ENCODE measurements at places on chromosomes 13 and 19. TPM values are rescaled to one million over a fixed set of nuclear protein-coding genes. Genes with fewer than 3 reads are reported as not detected.

DNA sequence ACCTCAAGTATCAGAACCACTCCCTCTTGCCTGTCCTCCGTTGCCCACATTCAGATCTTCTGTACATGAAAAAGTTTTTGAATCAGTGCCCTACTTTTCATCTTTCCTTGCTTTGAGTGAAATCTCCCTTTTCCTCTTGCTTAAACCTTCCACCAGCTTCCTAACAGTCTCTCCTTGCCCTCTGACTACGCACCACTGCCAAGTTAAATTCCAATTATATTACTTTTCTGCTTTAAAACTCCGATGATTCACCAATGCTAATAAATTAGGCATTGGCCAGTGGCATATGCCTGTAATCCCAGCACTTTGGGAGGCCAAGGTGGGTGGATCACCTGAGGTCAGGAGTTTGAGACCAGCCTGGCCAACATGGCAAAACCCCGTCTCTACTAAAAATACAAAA, 30.7 kb upstream of the RFXAP start:
- DNase-seq = no peak

GRCh38 chr13:113747291-113747833, 11.7 kb upstream of the TMEM255B start:
- DNase-seq = no peak

ZNF560 gene
- total RNA-seq = not detected

RAB20 gene
- 1.7 TPM for total RNA-seq

DNA sequence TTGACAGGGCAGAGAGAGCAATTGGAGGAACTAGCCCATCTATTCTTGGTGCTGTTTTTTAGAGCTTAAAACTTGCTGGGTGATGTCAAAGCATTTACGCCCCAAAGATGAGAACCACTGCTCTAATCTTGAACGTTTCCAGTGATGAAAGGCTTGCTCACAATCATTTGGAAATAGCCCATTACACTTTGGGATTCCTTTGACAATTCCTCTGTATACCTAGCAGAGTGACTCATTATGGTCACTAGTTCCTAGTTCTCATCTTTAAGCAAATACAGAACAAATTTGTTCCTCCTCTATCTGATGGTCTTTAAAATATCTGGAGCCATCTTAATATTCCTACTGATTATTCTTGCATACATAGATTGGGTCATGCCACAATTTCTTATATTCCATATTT, 112.3 kb downstream of the GPC6 start:
- DNase-seq = no peak

C13orf42 gene
- total RNA-seq = not detected

- no peak for DNase-seq
Observed at GRCh38 chr19:41578886-41579285, 2.9 kb downstream of the CEACAM21 start.

- no peak for DNase-seq
Observed at GRCh38 chr13:33004511-33004910, 11.7 kb upstream of the KL start.

Measured in glutamatergic neuron (in vitro differentiated cells).